Occipital lobe (tissue), 3 donors: ENCODE measurements at places on chromosomes 4 and X.
A peak's percentile ranks its signal among the peaks of the same experiment; 100 is the strongest.

- no peak for DNase-seq
These were observed 49.7 kb upstream of the DDIT4L start for GRCh38 chr4:100240008-100240407.

DNA sequence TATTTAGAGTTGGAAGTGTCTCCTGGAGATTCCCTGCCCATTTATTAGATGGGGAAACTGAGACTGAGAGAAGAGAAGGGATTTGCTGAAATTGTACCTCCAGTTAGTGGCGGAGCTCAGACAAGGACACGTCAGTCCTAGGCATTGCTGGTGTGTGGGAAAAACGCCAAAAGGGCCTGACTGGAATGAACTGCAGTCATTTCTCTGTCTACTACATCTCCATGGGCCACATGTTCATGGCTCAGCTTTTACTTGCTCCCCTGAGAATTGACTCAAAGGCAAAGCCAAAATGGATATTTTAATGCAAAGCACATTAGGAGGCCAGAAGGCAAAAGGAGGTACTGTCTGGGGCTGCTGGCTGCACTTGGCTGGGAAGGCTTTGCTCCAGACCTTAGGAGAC lies 3.9 kb downstream of the TFDP3 start:
- DNase-seq, result no peak

- DNase-seq, result peak; percentile 33
These were observed at the start of gene USP11 for GRCh38 chrX:47232803-47233332. USP11 (plus strand) TSS chrX:47233009; CDS start chrX:47233044, 35 bp downstream.

- no peak for DNase-seq
These were observed 183.8 kb upstream of the VCX3A start for GRCh38 chrX:6718766-6719165.

DNA sequence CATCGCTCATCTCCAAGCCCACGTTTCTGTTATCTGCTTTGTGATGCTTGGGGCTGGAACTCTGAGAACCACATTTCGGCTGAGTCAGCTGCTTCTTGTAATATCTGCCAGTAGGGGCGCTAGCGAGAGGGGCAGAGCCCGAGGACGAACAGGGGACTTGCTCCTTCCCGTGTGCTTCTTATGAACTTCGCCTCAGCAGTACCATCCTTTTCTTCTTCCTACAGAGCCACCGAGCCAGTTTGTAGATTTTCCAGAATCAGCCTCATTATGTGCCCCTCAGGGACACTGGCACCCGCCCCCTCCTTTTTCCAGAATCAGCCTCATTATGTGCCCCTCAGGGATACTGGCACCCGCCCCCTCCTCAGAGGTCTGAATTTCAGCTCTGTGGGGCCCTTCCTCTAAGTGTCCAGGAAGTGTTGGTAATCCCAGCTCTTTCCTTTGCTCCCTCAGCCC lies 441.7 kb upstream of the RASGEF1B start:
- DNase-seq, result no peak

- no peak for DNase-seq
These were observed 23.9 kb downstream of the MANBA start for GRCh38 chr4:102736636-102737549.

GRCh38 chr4:153763404-153763803 lies 3.6 kb upstream of the RNF175 start:
- DNase-seq, result no peak

DNA sequence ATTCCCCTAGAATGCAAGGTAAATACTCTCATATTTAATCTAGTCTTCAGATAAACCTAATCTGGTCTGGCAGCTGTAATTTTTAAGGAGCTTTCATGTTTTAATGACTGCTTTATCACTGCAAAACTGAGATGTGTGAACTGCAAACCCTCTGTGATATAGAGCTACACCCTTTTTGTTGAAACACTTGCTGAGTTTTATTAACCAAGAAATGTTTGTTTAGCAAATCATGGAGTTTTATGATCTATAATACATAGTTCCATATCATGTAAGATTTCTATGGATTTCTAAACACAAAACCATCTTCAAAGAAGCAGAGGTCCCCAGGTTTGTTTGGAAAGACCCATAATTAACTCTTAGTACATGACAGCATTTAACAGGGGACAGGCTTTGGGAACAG lies 126.4 kb downstream of the BTC start:
- no peak for DNase-seq

- no peak for DNase-seq
These were observed 49.5 kb downstream of the CPZ start for GRCh38 chr4:8641931-8642650.

DNA sequence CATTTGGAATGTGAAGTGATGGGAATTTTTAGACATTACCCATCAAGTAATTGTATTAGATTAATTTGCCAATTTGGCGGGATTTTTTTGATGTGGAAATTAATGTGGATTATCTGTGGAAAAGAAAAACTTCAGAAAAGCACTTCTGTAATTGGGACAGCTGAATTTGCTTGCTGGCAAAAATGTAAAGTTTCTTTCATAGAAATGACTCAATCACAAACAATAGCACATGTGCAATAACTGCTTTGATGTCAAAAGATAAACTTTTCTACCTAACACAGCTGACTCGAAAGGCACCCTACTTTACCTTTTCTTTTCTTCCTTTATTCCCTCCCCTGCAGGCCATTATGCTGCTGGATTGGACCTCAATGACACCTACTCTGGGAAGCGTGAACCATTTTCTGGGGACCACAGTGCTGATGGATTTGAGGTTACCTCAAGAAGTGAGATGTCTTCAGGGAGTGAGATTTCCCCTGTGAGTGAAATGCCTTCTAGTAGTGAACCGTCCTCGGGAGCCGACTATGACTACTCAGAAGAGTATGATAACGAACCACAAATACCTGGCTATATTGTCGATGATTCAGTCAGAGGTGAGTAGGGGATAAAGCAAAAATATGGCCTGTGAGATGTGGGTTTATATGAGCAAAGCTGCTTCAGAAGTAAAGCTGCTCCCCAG lies 1.4 kb downstream of the AREG start:
- no peak for DNase-seq

DNA sequence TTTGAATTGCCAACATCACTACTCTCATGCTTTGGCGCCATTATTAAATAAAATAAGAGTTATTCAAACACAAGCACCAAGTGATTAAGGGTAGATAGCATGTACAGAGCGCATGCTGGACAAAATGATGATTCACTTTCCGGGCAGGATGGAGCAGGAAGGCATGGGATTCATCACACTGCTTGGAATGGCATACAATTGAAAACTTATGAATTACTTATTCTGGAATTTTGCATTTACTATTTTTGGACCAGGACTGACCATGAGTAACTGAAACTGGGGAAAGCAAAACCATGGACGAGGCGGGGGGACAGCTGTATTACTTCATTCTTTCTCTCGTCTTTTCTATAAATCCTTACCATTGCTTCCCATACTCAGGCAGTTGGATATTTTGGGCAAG lies 28.5 kb upstream of the FGF5 start:
- no peak for DNase-seq

- DNase-seq, result no peak
These were observed 3.0 kb downstream of the RBPJ start for GRCh38 chr4:26323821-26324220.

- no peak for DNase-seq
These were observed 127.1 kb downstream of the FBXO8 start for GRCh38 chr4:174156239-174156826.

- no peak for DNase-seq
These were observed 207.3 kb downstream of the SLC7A11 start for GRCh38 chr4:138034871-138035270.

DNA sequence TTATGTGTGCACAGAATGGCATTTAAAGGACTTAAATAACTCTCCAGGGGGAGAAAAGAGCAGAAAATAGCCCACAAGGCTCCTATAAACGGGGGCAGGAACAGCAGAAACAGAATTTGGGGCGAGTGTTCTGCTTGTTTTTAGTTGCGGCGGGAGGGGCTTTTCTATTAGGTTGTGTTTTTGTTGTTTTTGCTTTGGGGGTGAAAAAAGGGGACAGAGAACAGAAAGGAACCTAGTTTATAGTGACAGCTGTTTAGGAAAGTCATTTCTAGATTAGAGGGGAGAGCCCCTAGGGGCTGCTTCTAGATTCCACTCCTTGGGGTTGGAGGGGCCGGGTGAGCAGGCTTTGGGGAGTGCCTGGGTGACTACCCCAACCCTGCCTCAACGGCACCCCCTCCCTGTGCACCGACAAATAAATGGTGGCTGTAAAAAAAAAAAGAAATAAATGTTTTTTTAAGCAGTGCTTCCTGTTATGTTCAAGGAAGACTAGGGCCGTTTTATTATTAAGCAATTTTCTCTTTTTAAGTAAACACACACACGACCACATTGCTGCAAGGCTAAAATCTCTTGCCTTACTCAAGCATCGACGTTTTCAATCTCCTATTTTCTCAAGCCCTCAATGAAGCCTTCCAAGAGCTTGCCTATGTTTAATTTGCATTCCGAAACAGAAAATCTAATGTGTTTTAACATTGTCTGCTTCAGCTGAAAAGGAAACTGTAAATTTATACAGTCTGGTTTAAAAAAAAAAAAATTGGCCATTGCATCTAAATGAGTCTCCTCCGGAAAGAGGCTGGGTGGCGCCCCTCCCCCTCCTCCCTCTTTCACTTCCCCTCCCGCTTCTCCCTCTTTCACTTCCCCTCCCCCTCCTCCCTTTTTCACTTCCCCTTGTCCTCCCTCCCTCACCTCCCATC lies 123.3 kb upstream of the TBL1X start:
- no peak for DNase-seq

DNA sequence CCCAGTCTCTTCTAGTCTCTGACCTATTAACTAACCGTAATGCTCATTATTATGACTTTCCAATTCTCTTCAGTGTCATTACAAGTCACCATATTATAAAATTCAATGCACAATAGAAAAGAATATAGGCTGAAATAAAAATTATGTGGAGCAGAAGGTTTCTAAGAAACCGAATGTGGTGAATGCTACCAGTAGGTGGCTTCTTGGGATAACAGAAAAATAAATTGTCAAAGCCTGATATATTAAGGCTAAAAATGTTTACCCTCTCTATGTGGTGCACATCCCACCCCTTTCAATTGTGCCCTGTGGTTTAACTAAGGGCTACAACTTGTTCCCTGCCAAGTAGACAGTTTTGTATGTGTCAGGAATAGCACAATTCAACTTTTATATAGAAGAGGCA lies 624.6 kb upstream of the TECRL start:
- DNase-seq, result no peak
